ENCODE measurements at places on chromosomes 2 and 18.
A peak's percentile ranks its signal among the peaks of the same experiment; 100 is the strongest.

- DNase-seq: peak; percentile 35
Measured at GRCh38 chr2:25981596-25982272, 563 bp downstream of the KIF3C start.

GRCh38 chr2:210762604-210763588 is 206.5 kb downstream of the CPS1 start:
- DNase-seq: no peak

DNA sequence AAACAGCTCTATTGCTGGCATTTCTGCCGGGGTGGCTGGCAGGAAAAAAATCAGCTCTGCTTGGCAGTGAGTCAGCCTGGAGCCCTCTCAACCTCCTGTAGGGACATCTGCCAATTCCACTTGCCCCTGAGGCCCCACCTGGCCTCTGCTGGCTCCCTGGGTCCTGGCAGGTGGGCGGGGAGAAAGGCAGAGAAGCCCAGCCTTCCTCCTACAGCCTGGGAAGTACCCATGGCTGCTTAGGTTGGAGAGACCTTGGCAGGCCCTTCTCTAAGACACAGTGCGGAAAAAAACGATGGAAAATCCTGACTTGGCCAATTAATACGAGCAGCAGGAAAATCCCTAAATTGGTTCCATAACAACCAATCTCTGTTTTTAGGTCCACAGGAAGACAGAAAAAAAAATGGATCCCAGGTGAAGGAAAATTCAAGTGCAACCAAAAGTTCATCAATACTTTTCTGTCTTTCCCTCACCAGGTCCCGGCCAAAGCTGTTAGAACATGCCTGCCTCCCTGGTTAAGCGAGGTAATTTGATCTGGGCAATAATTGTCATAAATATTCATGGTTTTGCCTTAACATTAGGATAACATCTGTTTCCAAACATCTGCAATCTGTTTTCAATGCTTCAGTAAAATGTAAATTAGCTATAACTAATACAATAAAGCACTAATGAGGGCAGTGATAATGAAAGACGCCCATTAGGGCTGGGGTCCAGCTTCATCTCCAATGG is 245.9 kb downstream of the TFCP2L1 start:
- DNase-seq: peak; percentile 73

GRCh38 chr2:86037141-86037794 is 68.4 kb downstream of the POLR1A start:
- peak; percentile 67 for DNase-seq

- no peak for DNase-seq
Measured at GRCh38 chr18:65439188-65439587, 311.6 kb upstream of the CDH7 start.

DNA sequence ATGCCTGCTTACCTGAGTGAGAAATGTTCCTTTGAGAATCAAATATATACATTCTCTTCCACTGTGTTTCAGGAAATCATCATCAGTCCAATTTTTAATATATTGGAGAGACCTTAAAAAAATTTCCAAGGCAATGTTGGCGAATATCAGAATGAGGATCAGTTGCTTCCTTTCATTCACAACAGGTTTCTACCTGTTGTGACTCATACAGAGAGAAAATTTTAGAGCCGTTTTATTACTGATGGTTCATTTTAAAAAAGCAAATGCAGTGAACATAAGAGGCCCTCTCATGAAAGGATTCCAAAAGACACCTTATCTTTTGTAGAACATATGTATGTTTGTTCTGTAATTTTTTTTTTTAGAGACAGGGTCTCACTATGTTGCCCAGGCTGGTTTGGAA is 42.0 kb downstream of the TTC39C start:
- no peak for DNase-seq

DNA sequence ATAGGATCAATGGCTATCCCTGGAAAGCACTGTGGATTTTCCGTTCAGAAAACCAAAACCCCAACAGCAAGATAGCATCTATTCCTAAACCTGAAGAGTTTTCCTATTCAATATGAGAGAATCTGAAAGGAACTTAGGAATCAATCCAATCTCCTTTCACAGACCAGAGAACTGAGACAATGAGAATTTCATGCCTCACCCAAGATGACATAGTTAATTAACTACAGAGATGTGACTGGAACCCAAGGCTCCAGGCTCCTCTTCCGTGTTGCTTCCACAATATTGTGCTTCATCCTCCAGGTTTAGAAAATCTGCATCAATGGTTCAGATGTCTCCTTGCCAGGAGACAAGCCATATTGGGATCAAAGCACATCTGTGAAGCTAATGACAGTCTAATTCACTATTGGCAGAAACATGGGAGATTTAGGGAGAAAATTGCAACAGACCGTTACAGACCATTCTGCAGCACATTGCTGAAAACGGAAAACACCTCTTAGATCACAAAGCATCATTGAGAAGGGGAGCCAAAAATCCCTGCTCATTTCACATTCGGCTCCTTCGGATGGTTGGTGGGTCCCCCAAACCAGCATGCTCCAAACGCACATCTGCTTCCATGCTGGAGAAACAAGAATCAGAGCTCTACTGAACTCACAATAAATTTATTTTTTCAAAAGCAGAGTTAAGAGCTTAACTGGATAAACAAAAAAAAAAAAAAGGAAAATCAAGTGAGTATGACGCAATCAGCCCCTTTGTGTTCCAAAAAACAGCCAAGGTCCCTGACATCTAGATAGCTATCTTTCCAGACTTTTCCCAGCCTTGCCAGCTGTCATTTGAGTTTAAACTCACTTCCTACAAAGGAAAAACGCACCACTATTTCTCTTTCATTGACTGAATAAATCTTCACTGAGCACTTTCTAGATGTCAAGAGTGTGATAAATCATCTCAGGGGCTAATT is 290.3 kb downstream of the C1D start:
- DNase-seq: no peak

- DNase-seq: no peak
Measured at GRCh38 chr2:175955136-175955535, 46.9 kb downstream of the LNPK start.
